ENCODE measurements at places on chromosomes 4 and X. TPM values are rescaled to one million over a fixed set of nuclear protein-coding genes. Genes with fewer than 3 reads are reported as not detected.

Gene PPP4R3C
- not detected for total RNA-seq

Gene ITGB1BP2
- 6.5 TPM for total RNA-seq

Gene ETDB
- not detected for total RNA-seq

Gene CLCN5
- total RNA-seq, result 12.5 TPM

Gene CLDN22
- not detected for total RNA-seq

Gene SOD3
- 14.2 TPM for total RNA-seq

Gene ARMCX1
- 41.9 TPM for total RNA-seq

Gene NHS
- 2.6 TPM for total RNA-seq

Gene AADAT
- 3.9 TPM for total RNA-seq

Gene NUP62CL
- under 0.01 TPM for total RNA-seq

Gene HTATSF1
- 35.0 TPM for total RNA-seq

Gene COX7B2
- total RNA-seq, result not detected

Gene CLDN34
- under 0.01 TPM for total RNA-seq

Gene FANCB
- 17.3 TPM for total RNA-seq

Gene ALB
- not detected for total RNA-seq

Gene TMEM156
- under 0.01 TPM for total RNA-seq

Gene KDR
- total RNA-seq, result 0.86 TPM

Gene CCNI
- 187 TPM for total RNA-seq

Gene PCDH18
- 181 TPM for total RNA-seq

Gene TMEM31
- 0.32 TPM for total RNA-seq

Gene SSX3
- not detected for total RNA-seq

Gene IL9R
- not detected for total RNA-seq

Gene CSAG2
- not detected for total RNA-seq

Gene HTN1
- under 0.01 TPM for total RNA-seq

Gene CPLX1
- not detected for total RNA-seq

Gene FOXP3
- under 0.01 TPM for total RNA-seq
